ENCODE measurements at places on chromosomes 7 and 10.

DNA sequence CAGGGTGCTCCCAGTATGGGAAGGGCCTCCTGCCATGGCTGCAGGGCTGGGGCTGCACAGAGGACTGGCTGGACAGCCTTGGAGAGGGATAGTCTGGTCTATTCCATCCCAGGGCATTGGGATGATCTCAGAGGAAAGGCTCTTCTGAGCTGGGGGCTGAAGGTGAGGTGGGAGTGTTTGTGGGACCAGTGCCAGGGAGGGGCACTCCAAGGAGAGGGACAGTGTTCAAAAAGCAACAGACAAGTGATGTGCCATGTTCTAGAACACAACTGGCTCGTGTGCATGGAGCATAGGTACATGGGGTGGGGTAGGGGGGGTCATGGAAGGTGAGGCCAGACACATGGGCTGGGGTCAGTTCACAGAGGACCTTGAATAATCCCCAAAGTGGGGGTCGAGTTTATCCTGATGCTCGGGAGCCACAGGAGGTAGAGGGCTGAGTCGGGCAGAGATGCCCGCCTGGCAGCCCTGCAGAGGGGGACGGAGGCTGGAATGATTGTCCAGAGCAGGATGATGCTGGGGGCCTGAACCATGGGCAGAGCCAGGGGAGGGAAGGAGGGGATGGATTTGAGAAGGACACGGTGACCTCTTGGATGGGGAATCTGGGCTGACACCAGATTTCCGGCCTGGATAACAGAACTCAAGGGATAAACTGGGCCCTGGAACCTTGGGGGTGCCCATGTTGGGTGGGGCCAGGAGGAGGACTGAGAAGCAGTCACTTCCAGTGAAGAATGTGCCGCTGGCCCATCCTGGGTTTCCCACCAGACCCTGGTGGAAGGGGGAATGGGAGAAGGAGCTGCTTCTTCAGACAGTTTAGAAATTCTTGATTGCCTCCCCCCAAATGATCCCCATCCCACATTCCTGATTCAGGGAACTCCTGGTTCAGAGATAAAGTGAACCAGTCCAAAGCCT lies 50.4 kb downstream of the NEURL1 start:
- no peak for DNase-seq

- DNase-seq, result no peak
These were observed 33.2 kb downstream of the WBP1L start for GRCh38 chr10:102776779-102777456.

DNA sequence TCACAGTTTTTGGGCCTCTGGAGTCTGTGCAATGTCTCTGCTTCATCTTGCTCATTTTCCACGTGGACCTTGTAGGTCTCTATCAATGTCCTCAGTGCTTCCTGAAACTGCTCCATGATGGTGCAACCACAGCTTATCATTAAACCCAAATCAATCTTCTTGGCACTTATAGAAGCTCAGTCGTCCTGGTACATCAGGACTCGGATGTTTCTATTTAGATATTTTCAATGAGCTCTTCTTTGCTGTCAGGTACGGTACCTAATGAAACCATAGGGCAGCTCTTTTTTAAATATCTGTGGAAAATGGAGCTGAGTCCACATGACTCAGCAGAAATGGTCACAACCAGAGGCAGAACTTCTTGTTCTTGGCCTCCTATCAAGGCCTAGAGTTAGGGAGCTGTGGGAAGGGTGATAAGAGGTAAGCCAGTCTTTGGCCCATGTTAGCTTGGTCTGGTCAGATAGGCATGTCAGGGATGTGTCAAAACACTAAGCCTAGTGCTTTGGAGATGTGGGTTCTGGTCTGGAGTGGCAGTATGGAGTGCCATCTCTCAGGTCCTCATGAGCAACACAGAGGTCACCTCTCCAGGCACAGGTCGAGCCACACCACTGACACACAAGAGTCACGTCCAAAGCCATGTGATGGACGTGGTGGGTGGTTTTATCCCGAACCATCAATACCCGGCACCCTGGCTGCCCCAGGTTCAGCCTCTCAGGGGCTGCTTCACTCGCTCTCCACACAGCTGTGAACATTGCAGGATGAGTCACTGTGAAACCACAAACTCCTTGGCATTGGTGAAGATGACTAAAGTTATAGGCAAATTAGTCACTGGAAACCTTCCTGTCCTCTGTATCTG lies 87.0 kb downstream of the TBXAS1 start:
- DNase-seq, result no peak

GRCh38 chr7:14487701-14488395 lies 414.7 kb downstream of the DGKB start:
- DNase-seq, result no peak

DNA sequence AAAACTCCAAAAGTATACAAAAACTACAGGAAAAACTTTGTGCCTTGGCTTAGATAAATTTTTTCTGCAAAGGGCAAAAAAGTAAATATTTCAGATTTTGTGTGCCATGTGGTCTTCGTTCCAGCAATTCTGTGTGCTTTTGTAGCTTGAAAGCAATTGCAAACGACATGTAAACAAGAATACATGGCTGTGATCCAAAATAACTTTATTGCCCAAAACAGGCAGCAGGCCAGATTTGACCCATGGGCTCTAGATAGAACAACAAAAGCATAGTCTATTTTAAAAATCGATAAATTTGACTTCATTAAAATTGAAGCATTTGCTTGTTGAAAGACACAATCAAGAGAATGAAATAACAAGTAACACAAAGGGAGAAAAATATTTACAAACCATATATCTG lies 336.6 kb downstream of the HPSE2 start:
- DNase-seq, result no peak
